ENCODE measurements at places on chromosomes 6 and 20.

DNA sequence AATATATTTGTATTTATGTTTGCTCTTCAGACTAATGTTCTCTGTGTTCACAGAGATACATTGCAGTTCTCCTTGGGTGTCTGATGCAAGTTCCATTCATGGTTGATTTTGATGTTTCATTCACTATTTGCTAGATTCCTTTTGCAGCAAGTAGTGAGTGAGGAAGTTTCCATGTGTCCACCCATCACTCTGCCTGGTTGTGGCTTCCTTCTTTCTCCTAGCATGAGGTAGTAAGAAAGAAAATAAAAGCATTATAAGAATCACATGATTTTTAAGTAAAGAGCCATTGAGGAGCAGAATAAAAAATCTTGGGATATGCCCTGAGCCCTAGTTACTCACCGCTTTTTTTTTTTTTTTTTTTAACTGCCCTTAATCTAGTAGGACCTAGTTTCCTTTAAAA is 8.7 kb downstream of the SASH1 start:
- DNase-seq, result no peak

GRCh38 chr20:38498909-38499308 is 26.3 kb downstream of the RALGAPB start:
- no peak for DNase-seq

- DNase-seq, result no peak
Observed at GRCh38 chr6:74717591-74717990, 488.3 kb downstream of the COL12A1 start.

- no peak for DNase-seq
Observed at GRCh38 chr6:116397914-116398313, 27.2 kb downstream of the DSE start.

DNA sequence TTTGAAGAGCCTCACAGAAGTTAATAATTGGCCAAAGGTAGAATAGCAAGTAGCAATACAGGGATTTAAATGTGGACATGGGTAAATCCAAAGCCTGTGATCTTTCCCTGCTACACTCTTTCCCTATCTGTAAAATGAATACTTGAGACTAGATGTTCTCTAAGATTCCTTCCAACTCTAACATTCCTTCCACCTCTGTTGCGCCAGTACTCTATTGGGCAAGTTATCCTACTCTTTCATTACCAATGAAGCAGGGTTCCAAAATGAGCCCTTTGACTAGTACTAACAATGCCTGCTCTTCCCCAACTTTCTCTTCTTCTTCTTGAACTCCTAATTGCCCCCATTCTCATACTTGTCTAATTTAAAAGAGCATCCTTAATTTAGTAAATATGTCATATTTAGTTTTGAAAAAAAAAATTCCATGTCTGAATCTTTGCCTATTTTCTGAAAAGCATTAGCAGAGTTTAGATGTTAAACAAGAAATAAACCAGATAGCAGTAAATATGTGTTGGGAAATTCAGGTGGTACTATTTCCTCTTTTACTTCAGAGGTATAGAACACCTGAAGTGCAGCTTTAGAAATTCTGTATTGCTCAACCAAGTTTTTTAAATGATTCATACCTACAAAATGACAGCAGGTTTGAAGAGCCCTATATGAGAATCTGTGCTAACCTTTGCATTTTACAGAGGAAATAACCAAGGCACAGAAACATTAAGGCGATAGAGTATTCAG is 35.1 kb upstream of the RSPO3 start:
- no peak for DNase-seq

- no peak for DNase-seq
Observed at GRCh38 chr6:53294095-53294494, 54.7 kb downstream of the ELOVL5 start.

GRCh38 chr6:25089442-25089841 is 153.7 kb upstream of the RIPOR2 start:
- DNase-seq, result no peak

- DNase-seq, result no peak
Observed at GRCh38 chr20:1934156-1934555, 38.9 kb downstream of the SIRPA start.

- no peak for DNase-seq
Observed at GRCh38 chr6:30394139-30394538, 49.2 kb downstream of the RPP21 start.

- no peak for DNase-seq
Observed at GRCh38 chr6:158476389-158476788, 83.5 kb upstream of the TMEM181 start.

DNA sequence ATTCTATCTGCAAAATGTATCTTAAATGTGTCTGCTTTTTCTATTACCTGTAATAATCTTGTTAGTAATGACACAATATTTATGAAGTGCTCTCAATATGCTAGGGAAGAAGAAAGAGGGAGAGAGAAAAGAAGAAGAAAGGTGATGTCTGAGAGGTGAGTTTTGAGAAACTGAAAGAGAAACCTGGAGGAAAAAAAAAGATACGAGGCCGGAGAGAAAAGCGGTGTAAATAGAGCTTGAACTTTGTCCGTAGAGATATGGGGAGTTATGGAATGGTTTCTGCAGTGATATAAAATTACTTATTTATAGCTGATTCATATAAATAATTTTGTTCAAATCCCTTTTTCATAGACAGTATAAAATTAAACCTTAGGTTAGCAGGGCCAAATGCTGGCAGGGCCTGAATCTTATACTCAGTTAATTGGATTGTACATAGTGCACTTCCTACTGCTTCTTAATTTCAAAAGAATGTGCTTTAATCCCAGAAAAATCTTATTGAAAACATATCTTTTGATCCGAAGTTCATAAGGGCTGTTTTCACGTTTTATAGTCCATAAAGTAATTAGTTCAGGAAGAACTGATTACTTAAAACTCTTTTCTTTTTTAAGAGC is 43.0 kb downstream of the MYB start:
- DNase-seq, result no peak

DNA sequence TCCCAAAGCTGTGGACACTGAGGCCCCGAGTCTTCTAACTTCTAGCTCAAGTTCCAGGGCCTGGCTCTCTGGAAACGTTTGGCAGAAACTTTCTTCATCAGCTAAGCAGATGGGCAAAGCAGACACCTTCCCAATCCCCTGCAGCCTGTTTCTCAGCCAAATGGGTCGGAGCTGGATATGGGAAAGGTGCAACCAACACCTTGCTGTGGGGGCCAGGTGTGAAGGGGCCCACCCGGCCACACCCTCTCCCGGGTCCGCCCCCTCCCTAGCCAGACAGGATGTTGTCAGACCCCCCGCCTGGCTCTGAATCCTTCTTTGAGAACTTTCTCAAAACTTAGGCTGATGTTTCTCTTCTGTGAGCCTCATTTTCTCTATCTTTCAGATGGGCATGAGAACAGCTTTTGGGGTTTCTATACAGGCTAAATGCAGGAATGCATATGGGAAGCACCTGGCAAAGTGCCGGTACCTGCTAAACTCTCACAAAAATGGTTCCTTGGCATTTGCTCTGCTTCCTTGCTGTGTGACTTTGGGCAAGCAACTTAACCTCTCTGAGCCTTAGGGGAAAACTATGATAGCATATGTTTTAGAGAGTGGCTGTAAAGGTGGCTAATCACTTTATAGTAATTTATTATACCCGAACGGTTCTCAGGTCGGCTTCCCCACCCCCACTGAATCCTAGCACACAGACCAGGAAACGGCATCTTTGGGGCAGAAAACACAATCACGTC is 1.8 kb downstream of the SNAI1 start:
- DNase-seq, result no peak

- no peak for DNase-seq
Observed at GRCh38 chr20:23540624-23541023, 27.7 kb downstream of the CST9L start.

GRCh38 chr6:36933102-36933501 is 21.4 kb upstream of the PI16 start:
- DNase-seq, result no peak

- DNase-seq, result no peak
Observed at GRCh38 chr6:167933290-167933689, 64.2 kb upstream of the KIF25 start.

- DNase-seq, result no peak
Observed at GRCh38 chr6:136401749-136402148, 112.1 kb upstream of the BCLAF1 start.

- DNase-seq, result no peak
Observed at GRCh38 chr6:149896491-149896890, 1.4 kb downstream of the RAET1E start.

Measured in activated CD4-positive, CD25-positive, alpha-beta regulatory T cell treated with anti-CD3 and anti-CD28 coated beads, Interleukin-2, amount 50 U/mL, for 16 hours (primary cell).